ENCODE measurements at places on chromosomes 7 and 10.
A peak's percentile ranks its signal among the peaks of the same experiment; 100 is the strongest.

DNA sequence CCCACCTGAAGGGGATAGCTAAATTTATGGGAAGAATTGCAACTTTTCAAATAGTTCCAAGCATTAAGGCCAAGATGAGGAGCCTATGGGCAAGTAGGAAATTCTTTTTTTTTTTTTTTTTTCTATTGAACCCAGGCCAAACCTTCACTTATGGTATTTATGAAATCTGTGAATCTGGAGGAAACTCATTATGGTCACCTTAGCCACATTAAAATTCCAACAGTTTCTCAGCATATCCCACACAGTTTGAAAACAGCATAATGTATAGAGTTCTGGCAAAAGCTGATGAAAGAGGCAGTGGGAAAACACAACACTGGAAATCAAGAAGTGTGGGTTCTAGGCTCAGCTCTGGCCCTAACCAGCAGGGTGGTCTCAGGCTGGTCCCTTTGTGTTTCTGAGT, 236.9 kb downstream of the PTEN start:
- DNase-seq, result no peak

DNA sequence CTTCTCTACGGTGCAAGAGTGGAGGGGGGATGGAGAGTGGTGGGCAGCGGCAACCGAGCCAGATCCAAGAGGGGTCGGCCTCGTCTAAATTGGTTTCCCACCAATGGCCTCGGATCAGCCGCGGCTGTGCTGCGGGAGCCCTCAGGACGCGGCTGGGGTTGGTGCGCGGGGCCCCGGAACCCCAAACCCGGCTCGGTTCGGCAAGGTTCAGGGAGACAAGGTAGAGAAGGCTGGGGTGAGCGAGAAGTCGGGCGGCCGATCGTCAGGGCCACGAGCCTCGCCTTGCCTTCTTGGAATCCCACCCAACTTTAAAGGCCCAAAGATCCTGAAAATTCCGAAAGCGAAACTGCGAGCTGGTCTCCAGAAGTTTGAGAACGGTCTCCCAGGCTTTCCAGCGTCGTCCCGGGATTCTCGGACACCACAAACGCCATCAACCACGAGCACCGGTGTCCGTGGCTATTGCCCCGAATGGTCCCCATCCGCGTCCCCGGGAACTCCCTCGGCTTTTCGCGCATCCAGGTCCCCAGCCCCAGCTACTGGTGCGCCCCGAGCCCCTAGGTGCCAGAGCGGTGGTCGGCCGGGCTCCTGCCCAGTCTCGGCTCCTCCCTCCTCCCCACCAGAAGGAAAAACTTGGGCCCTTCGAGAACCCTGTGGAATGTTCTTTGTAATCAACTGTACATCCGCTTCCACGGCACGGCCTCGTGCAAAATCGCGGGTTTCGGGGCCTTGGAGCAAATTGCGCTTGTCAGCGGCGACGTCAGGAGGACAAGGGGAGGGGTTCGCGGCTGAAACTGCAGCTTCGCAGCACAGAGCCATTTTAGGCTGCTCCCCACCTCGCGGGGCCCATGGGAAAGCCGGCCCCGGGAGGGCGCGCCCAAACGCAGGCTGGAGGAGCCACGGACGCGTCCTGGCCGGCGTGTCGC, 3.2 kb downstream of the SFMBT2 start:
- no peak for DNase-seq

GRCh38 chr7:55344840-55345239, 20.3 kb upstream of the LANCL2 start:
- DNase-seq, result no peak

GRCh38 chr7:37912756-37913155, 3.9 kb downstream of the SFRP4 start:
- no peak for DNase-seq

GRCh38 chr10:42640610-42641229, 2.4 kb upstream of the ZNF33B start:
- DNase-seq, result peak; percentile 10

- DNase-seq, result peak; percentile 38
Observed at GRCh38 chr10:96889415-96890171, 57.5 kb downstream of the LCOR start.

- no peak for DNase-seq
Observed at GRCh38 chr10:49550563-49550962, 11.6 kb upstream of the ERCC6 start.

GRCh38 chr10:94583124-94583523, 37.5 kb downstream of the HELLS start:
- DNase-seq, result no peak

DNA sequence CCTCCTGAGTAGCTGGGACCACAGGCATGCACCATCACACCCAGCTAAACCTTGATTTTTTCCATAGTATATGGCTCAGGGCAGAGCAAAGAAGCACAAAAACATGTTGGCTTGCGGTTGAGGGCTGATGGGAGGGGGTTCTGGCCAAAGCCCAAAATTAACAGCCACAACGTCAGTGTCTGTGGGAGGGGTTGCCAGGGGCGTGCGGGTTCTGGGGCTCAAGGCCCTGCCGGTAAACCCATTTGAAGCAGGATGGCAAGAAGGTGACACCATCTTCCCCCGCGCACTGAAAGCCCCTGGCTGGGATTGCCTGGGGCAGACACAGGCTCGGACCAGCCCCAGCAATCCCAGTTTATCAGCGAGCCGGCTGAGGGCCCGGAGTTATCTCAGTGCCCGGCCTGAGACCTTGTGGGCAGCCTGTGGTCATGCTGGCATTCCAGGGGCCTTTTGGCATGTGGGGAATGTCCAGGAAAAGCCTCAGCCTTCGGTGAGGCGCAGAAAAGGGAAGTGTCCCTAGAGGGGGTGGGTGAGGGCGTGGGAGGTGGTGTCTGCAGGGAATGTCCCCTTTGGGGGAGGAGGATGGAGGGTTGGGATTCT, 167.7 kb upstream of the TNRC18 start:
- no peak for DNase-seq

DNA sequence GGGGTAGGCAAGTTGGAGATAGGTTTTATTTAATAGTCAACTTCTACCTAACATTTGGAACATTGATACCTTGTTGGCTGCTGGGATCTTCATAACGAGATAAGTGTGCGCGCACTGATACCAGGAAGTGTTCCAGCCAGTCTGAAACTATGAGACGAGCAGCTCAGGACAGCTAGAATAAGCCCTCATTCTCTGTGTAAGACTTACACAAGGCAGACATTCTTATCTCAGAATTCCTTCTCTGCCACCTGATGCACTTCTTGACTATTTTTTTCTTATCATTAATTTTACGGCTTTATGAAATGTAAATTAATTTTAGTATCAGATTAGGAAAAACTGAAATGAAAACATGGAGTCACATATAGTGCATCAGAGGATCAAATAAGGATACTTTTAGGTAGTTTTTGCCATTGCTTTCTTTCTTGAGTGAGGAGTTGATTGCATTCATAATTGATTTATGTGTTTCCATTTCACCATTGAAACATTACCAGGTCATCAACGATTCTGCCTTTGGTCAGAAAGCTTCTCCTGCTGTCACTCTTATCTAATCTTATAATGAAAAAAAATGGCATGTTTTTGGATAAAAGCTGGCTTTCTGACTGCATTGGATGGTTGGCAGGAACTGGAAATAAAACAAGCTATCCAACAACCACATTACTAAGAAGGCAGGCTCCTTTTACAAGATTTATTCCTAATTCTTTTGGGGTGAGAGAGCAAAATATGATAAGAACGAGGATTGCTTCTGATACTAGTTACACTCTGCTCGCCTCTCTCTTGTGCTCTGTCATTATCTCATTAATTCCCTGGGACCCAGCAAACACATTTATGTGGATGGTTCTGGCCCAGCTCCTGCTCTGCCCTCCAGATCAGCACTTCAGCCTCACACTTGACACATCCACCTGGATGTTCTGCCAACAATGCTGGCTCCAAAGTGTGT, 40.4 kb upstream of the ABCB5 start:
- no peak for DNase-seq

- DNase-seq, result no peak
Observed at GRCh38 chr10:3977761-3978160, 192.8 kb upstream of the KLF6 start.

DNA sequence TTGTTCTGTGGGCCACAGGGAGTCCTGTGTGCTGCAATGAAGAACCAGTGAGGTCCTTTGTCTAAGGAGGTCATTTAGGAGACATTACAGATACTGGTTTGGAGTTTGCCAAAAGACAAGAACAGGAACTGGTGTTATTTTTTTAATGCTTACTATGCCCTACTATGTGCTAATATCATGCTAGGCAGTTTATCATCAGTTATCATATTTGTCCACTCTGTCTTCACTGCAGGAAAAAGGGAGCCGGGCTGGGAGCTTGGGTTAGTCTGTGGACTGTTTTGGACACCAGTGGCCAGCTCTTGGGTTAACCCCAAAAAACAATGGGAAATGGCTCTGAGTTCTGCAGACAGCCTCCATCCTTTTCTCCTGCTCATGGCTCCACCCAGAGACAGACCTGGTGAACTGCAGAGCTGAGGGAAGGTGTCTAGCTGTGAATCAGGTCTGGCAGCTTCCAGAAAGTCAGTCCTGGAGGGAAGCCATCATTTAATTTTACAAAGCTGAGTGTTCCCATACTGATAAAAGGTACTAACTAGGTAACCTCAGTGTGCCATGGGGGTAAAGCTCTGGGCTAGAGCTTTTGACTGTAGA, 101.2 kb upstream of the ZNF746 start:
- no peak for DNase-seq

- no peak for DNase-seq
Observed at GRCh38 chr7:149569726-149570422, 72.3 kb upstream of the ZNF746 start.

GRCh38 chr7:17057143-17057509, 175.3 kb upstream of the AGR3 start:
- no peak for DNase-seq

DNA sequence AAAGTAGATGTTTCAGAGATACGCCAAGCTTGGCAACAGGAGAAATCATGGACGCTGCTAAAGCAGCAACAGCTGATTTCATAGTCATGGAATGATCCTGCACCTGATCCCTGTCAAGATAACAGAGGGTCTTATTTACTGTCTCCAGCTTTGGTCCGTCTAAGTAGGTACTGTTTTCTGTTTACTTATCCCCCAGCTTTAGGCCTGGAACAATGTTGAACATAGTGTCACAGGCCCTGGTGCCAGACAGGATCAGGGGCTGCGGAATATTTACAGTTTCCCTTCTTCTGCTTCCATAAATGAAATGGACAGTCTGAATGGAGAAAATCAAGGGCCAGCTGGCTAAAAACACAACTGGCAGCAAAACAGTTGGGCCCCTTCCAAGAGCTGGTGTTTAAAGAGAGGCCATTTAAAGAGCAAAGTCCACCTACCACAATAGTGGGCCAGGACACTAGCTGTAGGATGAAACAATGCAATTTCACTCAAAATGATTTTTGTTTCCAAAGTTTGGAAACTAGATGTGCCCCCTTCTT, 2.9 kb downstream of the GPR37 start:
- DNase-seq, result no peak

GRCh38 chr7:50528266-50529092, 36.7 kb downstream of the DDC start:
- DNase-seq, result no peak

GRCh38 chr10:86945361-86946212, 11.8 kb downstream of the MMRN2 start:
- DNase-seq, result no peak

- no peak for DNase-seq
Observed at GRCh38 chr7:42338916-42339540, 102.0 kb upstream of the GLI3 start.

GRCh38 chr7:1474736-1475135, 15.5 kb upstream of the MICALL2 start:
- DNase-seq, result no peak

DNA sequence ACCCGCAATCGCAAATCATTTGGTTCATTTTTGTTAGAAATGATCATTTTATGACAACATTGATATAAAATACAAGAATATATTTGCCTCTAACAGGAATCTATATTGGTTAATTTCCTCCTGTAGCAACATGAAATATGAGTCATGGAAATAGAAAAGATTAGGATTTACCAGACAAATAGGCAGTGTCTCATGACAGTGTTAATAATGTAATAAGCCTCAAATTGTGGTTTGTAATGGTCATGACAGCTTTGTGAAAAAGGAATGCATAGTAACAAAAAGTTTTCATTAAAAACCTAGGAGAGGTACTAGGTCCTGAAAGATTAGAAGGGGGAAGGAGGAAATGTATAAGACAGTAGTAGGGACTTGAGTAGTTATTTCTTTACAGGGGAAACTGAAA, 7.9 kb upstream of the SLK start:
- no peak for DNase-seq

DNA sequence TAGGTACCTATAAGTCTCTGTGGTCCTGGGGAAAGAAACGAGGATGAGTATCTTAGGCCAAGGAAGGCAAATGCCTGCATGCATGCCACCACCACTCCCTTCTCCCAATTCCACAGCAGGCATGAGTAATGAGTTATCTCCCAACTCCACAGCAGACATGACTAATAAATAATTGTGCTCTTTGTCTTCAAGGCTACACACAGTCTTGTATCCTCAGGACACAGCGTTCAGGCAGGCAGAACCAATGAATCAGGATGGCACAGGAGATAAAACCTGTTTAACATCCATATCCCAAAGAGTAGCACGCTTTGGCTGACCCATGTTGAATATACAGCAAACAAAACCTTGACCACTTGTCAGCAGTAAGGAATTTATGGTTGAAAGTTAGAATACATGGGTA, 229.7 kb upstream of the NFE2L3 start:
- DNase-seq, result no peak

DNA sequence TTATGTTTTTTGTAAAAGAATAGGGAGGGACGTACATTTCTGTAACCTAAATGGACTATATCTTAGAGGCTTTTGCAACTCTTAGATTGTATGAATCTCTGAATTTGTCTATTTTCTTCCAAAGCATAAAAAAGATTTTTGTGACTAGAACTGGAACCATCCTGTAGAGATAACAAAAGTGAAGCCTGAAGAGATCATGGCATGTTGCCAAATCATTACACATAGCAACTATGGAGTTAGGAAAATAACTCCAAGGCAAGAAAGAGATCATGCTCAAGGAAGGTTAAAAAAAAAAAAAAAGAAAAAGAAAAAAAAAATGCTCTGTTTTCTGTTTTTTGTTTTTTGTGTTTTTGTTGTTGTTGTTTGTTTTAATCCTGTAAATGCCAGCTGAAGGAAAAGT, 567.7 kb upstream of the ZWINT start:
- DNase-seq, result no peak

GRCh38 chr7:147571436-147572185, 1019.0 kb upstream of the C7orf33 start:
- no peak for DNase-seq

Data from NCI-H510A (cell line).